ENCODE measurements at places on chromosomes 6 and 20. TPM values are rescaled to one million over a fixed set of nuclear protein-coding genes. Genes with fewer than 3 reads are reported as not detected.

- H3K4me1 ChIP-seq: no peaks in the 10 kb centered on the region
- no peak for DNase-seq
- peaks cover 18% of the 10 kb centered on the region for H3K27me3 ChIP-seq
- no peak overlapping the region for H3K27ac ChIP-seq
- no peaks in the 10 kb centered on the region for H3K36me3 ChIP-seq
- H3K4me3 ChIP-seq: no peak overlapping the region
These were observed 7.8 kb upstream of the RSPO3 start for GRCh38 chr6:127110712-127111111.

- H3K36me3 ChIP-seq: peaks cover 1% of the 10 kb centered on the region
- H3K4me3 ChIP-seq: peak within 1 kb of the TSS; percentile 74
- no peaks in the 10 kb centered on the region for H3K27me3 ChIP-seq
- peak within 1 kb of the TSS; percentile 60 for H3K27ac ChIP-seq
- H3K4me1 ChIP-seq: peaks cover 33% of the 10 kb centered on the region
- DNase-seq: peak; percentile 57
These were observed at the start of gene NOL4L for GRCh38 chr20:32585011-32585585. Gene NOL4L (minus strand): TSS chr20:32585333. CDS start chr20:32584890, 443 bp downstream.

SLC25A27 gene
- 2.0 TPM for total RNA-seq

GRCh38 chr6:83708970-83709747 lies at the start of gene SNAP91:
Gene SNAP91 (minus strand): TSS chr6:83709101. CDS start chr6:83707927, 1,174 bp downstream.
- H3K4me3 ChIP-seq: peak within 1 kb of the TSS; percentile 51
- H3K36me3 ChIP-seq: peaks cover 2% of the 10 kb centered on the region
- H3K27ac ChIP-seq: no peak within 1 kb of the TSS
- H3K27me3 ChIP-seq: peaks cover 29% of the 10 kb centered on the region

GRCh38 chr6:76120302-76120701 lies 47.8 kb upstream of the IMPG1 start:
- DNase-seq: no peak
- no peak overlapping the region for H3K27ac ChIP-seq
- no peaks in the 10 kb centered on the region for H3K4me1 ChIP-seq
- no peak overlapping the region for H3K4me3 ChIP-seq

- no peak for DNase-seq
- H3K4me1 ChIP-seq: no peaks in the 10 kb centered on the region
- no peaks in the 10 kb centered on the region for H3K27me3 ChIP-seq
- H3K4me3 ChIP-seq: no peak overlapping the region
- no peak overlapping the region for H3K27ac ChIP-seq
- H3K36me3 ChIP-seq: no peaks in the 10 kb centered on the region
These were observed 614.9 kb downstream of the DOK5 start for GRCh38 chr20:55090286-55090685.

GRCh38 chr20:62979876-62980373 lies 26.8 kb downstream of the BHLHE23 start:
- peaks cover 36% of the 10 kb centered on the region for H3K4me1 ChIP-seq
- no peaks in the 10 kb centered on the region for H3K36me3 ChIP-seq
- no peak overlapping the region for H3K4me3 ChIP-seq
- peaks cover 24% of the 10 kb centered on the region for H3K27me3 ChIP-seq

DNA sequence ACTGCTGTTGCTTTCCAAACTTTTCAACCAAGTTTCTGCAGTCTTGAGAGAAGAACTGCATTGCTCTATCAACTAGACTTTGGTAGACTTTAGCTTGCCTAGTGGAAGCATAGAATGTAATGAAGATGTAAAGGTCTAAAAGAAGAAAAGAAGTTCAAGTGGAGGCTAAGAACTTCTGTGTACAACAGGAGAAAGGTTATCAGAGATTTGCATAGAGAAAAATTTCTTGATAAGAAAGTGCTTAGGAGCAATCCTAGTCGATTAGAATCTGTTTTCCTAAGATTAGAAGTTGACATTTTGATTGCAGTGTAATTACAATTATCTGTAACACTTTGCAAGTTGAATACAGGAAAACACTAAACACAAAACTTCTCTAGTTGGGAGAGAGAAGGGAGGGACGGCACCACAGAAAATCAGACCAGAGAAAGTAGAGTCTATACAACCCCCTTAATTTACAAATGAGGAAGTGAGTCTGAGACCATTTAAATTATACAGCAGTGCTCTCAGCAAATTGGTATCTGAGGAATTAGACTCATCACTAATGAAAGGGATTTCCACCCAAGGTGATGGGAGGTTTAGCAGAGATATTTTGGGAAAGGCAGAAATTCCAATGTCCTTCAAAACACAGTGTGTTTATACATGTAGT lies 194.3 kb upstream of the MARCKS start:
- H3K4me3 ChIP-seq: no peak overlapping the region
- H3K27ac ChIP-seq: no peak overlapping the region
- H3K4me1 ChIP-seq: no peaks in the 10 kb centered on the region
- peaks cover 6% of the 10 kb centered on the region for H3K27me3 ChIP-seq
- DNase-seq: no peak

MLIP gene
- not detected for total RNA-seq

DNA sequence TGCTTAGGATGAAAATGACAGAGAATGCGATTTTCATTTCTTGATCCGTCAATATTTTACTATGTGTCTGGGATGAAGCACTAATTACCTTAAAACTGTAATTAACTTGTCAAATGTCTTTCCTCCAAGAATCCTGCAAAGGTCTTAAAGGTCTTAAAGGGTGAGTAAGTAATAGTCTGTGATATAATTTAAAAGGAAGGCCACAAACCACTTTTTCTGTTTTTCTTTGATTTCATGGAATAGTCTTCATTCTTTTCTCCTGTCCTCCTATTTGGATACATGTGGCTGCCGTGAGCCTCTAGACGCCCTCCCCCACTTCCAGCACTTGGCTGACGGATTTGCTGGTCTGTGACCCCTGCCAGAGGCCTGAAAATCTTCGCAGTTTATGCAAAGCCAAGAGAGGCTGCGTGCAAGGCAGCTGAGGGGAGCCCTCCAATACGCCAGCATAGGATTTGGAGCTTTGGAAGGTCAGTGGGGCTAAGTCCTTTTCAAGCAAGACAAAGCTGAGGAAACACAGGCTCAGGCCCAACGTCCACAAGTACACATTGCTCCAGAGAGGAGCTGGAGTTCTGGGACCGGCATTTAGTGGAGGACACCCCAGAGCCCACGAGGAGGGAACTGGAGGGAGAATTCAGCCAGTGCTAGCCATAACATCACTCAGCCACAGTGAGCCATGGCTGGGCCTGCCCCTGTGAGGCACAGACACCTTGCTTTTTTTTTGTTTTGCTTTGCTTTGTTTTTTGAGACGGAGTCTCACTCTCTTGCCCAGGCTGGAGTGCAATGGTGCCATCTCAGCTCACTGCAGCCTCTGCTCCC lies 382.6 kb downstream of the SMOC2 start:
- H3K27me3 ChIP-seq: no peaks in the 10 kb centered on the region
- H3K4me3 ChIP-seq: no peak overlapping the region
- no peak for DNase-seq
- H3K4me1 ChIP-seq: no peaks in the 10 kb centered on the region
- H3K27ac ChIP-seq: no peak overlapping the region
- H3K36me3 ChIP-seq: no peaks in the 10 kb centered on the region

LKAAEAR1 gene
- total RNA-seq: 0.33 TPM

DNA sequence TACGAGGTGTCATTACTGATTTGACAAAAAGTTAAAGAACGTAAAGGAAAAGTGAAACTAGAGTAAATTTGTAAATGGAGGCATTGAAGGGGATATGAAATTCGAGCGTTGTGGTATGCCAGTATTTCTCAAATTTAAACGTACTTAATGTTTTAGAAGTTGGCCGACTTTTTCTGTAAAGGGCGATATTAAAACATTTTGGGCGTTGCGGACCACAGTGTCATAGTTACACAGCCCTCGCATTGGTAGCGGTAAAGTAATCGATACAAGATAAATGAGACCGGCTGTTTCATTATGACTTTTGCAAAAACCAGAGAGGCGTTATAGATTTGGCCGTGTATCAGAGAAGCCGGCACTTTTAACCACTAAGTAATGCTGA lies 39.6 kb downstream of the OR2B2 start:
- H3K4me3 ChIP-seq: peak overlapping the region; percentile 91
- H3K27ac ChIP-seq: peak overlapping the region; percentile 97
- peaks cover 32% of the 10 kb centered on the region for H3K4me1 ChIP-seq
- peaks cover 4% of the 10 kb centered on the region for H3K27me3 ChIP-seq

GRCh38 chr6:37576336-37576737 lies 76.6 kb upstream of the CCDC167 start:
- no peaks in the 10 kb centered on the region for H3K27me3 ChIP-seq
- no peak for DNase-seq
- no peak overlapping the region for H3K27ac ChIP-seq
- no peaks in the 10 kb centered on the region for H3K36me3 ChIP-seq
- H3K4me3 ChIP-seq: no peak overlapping the region

GRCh38 chr20:10553326-10553984 lies 118.3 kb downstream of the SLX4IP start:
- H3K27ac ChIP-seq: no peak overlapping the region
- no peaks in the 10 kb centered on the region for H3K27me3 ChIP-seq
- H3K4me3 ChIP-seq: no peak overlapping the region
- peak; percentile 74 for DNase-seq

PHACTR3 gene
- total RNA-seq: not detected

GRCh38 chr6:45816674-45817297 lies 198.9 kb downstream of the CLIC5 start:
- no peak overlapping the region for H3K27ac ChIP-seq
- H3K4me3 ChIP-seq: no peak overlapping the region
- H3K27me3 ChIP-seq: peaks cover 3% of the 10 kb centered on the region

- H3K36me3 ChIP-seq: no peaks in the 10 kb centered on the region
- no peak overlapping the region for H3K27ac ChIP-seq
- peaks cover 35% of the 10 kb centered on the region for H3K27me3 ChIP-seq
- no peak for DNase-seq
- peaks cover 6% of the 10 kb centered on the region for H3K4me1 ChIP-seq
These were observed 127.0 kb upstream of the STMND1 start for GRCh38 chr6:16974704-16975359.

DNA sequence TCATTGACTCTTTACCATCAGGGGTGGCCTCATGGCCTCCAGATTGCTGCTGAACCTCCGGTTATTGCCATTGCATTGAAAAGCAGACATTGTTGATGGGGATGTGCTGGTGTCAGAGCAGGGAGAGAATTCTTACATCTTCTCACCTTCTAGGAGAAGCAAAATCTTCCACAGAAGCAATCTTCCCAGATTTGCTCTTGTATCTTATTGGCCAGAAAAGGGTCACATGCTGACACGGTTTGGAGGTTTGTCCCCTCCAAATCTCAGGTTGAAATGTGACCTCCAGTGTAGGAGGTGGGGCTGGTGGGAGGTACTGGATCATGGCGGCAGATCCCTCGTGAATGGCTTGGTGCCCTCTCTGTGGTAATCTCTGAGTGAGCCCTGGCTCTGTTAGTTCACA lies 10.7 kb downstream of the TP53RK start:
- peaks cover 11% of the 10 kb centered on the region for H3K4me1 ChIP-seq
- no peak overlapping the region for H3K27ac ChIP-seq
- no peak overlapping the region for H3K4me3 ChIP-seq
- no peaks in the 10 kb centered on the region for H3K36me3 ChIP-seq
- no peak for DNase-seq
- H3K27me3 ChIP-seq: no peaks in the 10 kb centered on the region

DNA sequence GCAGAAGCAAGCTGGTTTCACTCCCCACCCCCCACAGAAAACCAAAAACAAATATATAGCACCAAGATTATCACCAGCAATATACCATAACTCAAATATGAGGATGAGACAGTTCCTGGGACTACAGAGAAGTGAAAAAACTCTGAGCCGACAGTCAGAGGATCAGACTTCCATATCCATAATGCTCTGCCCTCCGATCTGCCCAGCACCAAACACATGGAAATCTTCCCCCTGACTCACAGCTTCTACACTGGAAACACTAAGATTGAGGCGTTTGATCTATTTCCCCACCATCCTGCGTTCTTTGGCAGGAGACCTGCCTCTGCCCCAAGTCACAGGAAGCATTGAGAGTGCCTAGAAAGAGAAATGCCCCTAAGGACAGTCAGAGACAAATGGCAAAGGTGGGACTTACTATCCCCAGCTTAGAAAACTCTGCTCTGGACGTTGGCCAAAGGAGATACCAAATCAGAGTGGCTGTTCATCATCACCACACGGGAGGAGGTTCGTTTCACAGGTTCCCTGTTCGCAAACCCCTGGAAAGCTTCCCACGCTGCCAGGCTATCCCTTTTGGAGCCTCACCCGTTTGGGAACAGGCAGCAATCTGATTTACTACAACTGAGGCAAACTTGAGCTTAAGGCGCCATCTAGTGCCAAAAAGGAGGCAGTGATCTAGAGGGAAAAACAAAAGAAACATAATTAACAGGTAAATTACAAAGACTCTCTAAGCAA lies 48.7 kb upstream of the SRSF6 start:
- H3K36me3 ChIP-seq: no peaks in the 10 kb centered on the region
- peaks cover 39% of the 10 kb centered on the region for H3K27me3 ChIP-seq
- H3K4me1 ChIP-seq: no peaks in the 10 kb centered on the region
- no peak overlapping the region for H3K27ac ChIP-seq
- H3K4me3 ChIP-seq: no peak overlapping the region
- peak; percentile 35 for DNase-seq

- no peak for DNase-seq
- peaks cover 49% of the 10 kb centered on the region for H3K36me3 ChIP-seq
- no peak overlapping the region for H3K4me3 ChIP-seq
- H3K27me3 ChIP-seq: no peaks in the 10 kb centered on the region
- H3K27ac ChIP-seq: no peak overlapping the region
- H3K4me1 ChIP-seq: peaks cover under 1% of the 10 kb centered on the region
These were observed 9.3 kb downstream of the WDR27 start for GRCh38 chr6:169692516-169692915.

DEFB124 gene
- not detected for total RNA-seq

DNA sequence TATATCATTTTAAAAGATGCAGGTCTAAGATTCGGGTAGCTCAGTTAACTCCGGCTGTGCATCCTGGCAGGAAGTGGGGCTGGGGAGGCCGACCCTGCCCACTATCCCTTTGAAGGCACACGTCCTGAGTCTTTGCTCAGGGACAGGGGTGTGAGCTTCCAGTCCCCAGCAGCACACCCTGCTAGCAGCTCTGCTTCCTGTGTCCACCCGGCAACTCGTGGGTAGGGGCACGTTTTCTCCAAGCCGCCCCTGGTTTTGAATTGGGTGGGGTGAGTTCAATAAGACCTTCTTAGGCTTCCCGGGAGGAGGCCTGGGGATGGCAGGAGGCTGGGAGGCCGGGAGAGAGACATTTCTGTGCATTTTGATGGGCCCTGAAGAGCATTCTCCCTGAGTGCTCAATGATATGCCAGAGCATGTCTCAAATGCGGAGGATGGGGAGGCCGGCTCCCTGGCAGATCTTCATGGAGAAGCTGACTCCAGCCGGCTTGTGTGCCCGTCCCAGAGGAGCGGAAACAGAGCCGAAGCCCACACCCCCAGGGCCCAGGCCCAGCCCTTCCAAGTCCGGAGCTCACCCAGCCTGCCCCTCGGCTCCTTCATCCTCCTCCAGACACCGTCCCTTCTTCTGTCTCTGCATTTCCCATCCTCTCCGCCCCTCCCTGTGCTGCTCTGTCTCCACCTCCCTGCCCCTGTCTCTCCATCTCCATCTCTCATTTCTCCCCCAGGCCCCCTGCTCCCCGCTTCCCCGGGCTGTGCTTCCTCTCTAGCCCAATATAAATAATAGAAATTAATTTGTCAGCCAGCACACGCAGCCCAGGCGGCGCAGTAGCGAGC lies 36.3 kb upstream of the ZFAND3 start:
- H3K4me1 ChIP-seq: peaks cover 15% of the 10 kb centered on the region
- no peak overlapping the region for H3K27ac ChIP-seq
- peak overlapping the region; percentile 72 for H3K4me3 ChIP-seq
- no peak for DNase-seq
- no peaks in the 10 kb centered on the region for H3K36me3 ChIP-seq
